Fibroblast of the conjunctiva (primary cell): ENCODE measurements at places on chromosomes 5 and 9.

DNA sequence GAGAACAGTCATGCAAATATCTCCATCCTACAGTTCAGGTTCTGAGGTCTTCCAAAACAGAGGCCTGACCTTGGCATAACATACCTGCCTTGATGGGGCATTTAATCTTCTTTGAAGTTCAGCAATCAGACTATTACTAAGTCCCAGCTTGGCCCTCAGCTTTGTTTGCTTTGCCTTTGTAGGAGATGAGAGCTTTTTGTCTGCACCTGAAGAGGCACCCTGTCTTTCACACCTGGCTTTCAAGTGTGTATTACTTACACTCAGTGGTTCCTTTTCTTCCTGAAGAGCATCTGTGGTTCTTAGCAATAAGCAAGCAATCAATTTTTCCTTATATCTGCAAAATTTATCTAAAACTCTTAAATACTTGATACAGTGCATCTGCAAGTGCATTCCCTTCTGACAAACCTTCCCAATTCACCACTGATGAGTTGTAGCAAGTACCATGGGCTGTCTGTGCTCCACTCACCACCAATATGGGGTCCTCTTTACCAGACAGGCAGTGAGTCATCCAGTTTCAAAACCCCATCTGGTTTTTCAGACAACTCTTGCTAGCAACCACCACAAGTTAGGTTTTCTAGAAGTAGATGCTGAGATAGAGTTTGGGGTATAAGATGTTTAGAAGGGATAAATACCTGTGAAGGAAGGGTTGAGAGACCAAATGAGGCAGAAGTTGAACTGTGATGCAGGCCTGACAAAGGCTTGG lies 100.2 kb downstream of the HINT1 start:
- no peak for DNase-seq

DNA sequence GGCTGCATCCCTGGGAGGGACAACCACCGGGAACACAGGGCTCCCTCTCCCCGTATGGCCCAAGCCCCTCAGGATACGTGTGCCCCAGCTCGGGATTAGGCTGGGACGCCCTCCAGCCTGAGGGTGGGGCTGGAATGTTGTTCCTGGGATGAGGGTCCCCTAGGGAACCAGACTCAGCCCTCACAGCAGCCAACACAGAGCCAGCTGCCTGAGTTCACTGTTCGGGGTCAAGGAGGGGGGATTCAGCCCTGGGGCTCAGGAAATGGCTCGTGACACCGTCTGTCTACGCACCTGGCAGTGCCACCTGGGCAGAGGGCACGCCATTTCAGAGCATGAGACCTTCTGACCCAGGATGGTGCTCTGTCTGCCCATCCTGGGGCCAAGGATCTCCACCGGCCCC lies 8.9 kb downstream of the RNF44 start:
- DNase-seq, result no peak

DNA sequence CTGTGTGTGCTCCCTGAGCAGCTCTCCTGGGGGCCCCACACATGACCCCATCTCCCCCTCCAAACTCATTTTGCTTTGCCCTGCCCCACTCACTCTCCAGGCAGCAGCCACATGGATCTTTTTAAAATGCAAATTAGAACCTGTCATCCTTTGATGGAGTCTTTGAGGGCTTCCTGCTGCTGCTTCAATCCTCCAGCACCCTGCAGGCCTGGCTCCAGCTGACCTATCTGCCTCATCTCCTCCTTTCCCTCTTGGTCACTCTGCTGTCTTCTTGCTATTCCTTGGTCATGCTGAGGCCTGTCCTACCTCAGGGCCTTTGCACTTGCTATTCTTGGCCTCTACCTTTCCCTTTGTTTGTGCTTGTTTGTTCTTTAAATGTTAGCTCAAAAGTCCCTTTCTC lies 17.9 kb downstream of the NDST1 start:
- no peak for DNase-seq

- no peak for DNase-seq
These were observed 3.7 kb upstream of the GM2A start for GRCh38 chr5:151249281-151249680.

GRCh38 chr9:124297551-124297901 lies 39.8 kb downstream of the NEK6 start:
- DNase-seq, result peak; percentile 92

GRCh38 chr9:112831281-112831851 lies 59.3 kb downstream of the SLC46A2 start:
- DNase-seq, result no peak

DNA sequence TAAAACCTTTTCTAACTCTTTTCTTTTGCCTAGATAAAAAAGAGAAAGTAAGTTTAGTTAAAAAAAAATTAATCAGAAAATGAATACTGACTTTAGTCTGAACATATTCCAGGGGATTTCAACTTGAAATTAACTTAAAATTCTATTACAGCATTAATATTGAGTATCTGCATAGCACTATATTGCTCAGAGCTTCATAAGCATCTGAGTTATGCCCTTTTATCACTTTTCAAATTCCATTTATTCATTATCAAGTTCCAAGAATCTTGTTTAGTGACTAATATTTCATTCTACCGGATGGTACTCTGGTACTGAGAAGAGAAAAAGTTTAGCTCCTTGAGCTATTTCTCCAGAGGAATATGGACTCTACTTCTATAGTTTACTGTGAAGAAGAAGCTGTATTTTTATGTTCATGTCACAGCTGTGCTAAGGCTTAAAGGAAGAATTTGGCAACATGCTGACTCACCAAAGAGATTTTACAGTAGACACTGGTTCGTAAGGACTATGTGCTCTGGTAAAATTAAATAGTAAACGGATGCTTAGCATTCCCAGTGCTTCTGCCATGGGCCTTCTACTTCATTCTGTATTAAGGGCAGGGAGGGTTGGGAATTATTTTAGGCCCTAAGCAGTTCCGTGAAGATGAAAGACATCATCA lies 285.2 kb upstream of the SEMA6A start:
- no peak for DNase-seq

DNA sequence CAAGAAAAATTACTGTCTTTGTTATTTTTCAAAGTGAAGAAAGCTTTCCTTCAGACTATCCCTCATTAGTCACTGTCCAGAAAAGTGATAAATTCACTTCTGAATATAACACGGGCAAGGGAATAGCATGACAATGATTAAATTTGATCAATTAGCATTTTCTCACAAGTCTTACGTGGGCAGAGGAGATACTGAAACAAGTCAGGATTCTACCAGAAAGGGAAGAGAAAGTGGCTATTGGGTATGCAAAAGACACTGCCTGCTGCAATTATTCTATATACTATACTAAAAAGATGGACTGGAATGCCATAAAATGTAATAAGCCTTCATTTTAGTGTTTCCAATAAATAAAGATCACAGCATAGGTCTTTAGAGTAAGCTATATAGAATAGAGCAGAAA lies 7.4 kb downstream of the COX7C start:
- DNase-seq, result no peak

DNA sequence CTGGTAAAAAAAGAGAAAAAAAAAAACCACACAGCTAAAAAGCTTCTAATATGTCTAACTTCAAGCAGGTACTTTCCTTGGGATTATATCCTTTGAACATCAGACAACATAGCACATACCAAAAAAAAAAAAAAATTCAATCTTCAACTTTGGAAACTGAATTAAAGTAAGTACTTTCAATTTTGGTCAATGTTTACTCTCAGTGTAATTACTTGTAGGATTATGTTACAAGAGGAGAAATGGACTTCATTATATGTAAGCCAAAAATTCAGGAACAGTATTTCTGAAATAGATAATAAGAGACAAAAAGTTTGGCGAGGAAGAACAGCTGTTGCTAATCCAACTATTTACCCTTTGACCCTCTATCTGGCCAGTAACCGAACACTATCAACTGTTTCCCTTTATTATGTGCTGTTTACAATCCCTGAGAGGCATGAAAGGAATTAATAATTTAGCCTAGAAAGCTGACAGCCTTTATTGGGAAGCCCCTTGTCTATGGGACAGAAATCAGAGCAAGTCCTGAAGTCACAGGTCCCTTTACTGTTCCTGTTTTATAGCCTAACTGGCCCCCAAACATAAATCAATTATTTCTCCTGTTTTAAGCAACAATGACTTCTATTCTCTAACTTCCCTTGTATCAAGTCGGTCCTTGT lies 46.6 kb downstream of the NR6A1 start:
- no peak for DNase-seq

GRCh38 chr5:132228241-132229035 lies 785 bp upstream of the P4HA2 start:
- no peak for DNase-seq

DNA sequence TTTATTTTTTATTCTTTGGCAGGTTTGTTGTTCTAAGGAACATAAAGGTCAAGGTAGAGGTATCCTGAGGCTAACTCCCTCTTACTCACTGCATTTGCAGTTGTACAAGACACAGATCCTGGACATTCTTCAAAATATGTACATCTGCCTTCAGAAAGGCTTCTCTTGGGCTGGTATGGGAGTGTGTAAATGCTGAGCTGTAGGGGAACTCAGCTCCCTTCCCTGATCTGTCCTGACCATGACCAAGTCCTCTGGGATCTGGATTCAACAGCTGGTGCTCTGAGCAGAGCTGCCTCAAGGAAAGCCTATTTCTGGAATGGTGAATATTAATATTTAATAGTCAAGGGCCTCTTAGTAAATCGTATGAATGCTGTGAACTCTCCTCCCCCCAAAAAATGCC lies 117.4 kb downstream of the PRKACG start:
- no peak for DNase-seq

DNA sequence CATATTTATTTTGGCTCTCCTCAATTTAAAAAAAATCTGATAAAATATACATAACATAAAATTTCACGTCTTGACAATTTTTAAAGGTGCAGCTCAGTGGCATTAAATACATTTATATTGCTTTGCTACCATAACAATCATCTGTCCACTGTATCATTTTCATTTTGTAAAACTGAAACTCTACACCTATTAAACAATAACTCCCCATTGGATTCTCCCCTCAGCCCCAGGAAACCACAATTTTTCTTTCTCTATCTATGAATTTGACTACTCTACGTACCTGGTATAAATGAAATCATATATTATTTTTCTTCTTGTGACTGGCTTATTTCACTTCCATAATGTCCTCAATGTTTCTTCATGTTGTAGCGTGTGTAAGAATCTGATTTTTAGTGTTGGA lies 563.5 kb downstream of the PRR16 start:
- no peak for DNase-seq

- DNase-seq, result no peak
These were observed 1378.1 kb downstream of the EFNA5 start for GRCh38 chr5:106292654-106293053.

DNA sequence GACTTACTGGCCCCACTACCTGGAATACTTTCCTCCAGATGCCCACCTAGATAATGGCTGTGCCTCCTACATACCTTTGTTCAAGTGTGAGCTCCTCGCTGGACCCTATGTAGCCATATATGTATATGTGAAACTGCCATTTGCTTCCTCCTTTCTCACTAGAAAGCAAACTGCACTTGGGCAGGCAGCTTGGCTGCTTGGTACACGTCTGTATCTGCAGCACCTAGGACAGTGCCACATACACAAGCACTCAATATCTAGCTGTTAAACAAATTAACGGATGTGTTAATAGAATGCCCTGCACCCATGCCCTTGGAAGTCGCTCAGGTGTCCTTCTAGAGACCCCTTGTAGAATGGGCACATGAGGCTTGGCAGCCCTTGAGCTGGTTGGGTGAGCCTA lies 301.5 kb downstream of the SEMA5A start:
- no peak for DNase-seq

DNA sequence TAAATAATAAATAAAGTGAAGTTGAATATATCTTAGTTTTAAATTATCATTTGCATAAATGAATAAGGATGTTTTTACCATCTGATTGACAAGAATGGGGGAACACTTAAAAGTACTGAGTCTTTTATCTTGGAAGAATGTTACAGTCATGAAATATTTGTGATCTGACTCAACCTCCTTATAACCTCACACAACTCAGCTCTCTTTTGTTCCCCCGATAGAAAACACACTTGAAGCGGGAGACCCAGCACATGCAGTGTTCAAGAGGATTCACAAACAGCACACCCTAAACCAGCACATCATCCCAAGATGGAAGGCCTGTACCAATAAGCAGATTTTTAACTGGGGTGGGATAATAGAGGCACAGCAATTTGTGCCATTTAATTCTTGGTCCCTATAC lies 15.5 kb downstream of the BAAT start:
- DNase-seq, result no peak

- DNase-seq, result no peak
These were observed 46.7 kb upstream of the TMC1 start for GRCh38 chr9:72474676-72475075.

GRCh38 chr9:6838158-6838557 lies 80.4 kb downstream of the KDM4C start:
- no peak for DNase-seq

DNA sequence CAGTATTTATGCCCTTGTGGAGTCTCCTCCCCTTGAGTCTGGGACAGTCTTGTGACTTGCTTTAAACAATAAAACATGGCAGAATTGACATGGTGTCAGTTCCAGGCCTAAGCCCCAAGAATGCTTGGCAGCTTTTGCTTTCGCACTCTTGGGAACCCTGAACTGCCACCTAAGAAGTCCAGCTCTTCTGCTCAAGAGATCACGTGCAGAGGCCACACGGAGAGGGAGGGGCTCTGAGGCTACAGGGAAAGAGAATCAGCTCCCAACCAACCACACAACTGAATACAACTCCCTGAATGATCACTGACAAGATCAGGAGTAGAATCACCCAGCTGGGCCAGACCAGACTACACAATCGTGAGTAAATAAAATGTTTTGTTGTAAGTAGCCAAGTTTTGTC lies 97.6 kb downstream of the MED27 start:
- DNase-seq, result no peak

- no peak for DNase-seq
These were observed 37.7 kb downstream of the UBAP2 start for GRCh38 chr9:34010979-34011378.

DNA sequence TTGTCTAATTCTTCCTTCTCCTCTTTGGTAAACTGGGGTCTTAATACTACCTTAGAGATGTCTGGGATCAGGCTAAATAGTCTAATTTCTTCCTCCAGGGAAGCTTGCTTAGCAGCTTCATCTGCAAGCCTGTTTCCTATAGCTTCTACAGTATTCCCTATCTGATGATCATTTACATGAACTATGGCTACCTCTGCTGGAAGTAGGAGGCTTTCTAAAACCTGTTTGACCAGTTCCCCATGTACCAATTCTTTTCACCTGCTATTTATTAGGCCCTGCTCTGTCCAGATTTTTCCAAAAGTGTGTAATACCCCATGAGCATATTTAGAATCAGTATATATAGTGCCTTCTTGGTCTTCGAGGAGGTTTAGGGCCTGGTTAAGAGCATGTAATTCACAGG lies 619.8 kb downstream of the HINT1 start:
- DNase-seq, result no peak

GRCh38 chr9:85900504-85901201 lies 40.3 kb upstream of the NAA35 start:
- peak; percentile 20 for DNase-seq

DNA sequence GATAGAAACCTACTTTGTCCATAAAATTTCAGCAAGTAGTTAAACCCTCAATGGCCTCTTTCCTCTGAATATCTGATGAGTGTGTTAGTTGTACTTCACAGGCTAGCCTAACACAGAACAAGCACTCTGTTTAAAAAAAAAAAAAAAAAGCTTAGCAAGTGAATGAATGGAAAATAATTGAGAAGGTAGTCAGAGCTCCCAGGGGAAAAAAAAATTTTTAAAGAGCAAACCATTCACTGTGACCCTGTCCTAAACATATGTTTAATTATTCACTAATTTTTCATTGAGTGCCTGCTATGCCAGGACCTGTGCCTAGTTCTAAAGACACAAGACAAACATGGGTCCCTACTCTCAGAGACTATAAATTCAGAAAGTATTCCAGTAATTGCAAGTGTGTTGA lies 69.3 kb downstream of the SH3RF2 start:
- no peak for DNase-seq
